Activated T-helper 2 cell treated with anti-CD3 and anti-CD28 coated beads, Interferon-gamma antibody, Interleukin-2, Interleukin-4, amounts not matched to agents 10 μg/mL and 5 μg/mL and 100 μg/mL, durations not matched to agents 14 hours and 24 hours and 36 hours (primary cell): ENCODE measurements at places on chromosomes 2 and 18.

DNA sequence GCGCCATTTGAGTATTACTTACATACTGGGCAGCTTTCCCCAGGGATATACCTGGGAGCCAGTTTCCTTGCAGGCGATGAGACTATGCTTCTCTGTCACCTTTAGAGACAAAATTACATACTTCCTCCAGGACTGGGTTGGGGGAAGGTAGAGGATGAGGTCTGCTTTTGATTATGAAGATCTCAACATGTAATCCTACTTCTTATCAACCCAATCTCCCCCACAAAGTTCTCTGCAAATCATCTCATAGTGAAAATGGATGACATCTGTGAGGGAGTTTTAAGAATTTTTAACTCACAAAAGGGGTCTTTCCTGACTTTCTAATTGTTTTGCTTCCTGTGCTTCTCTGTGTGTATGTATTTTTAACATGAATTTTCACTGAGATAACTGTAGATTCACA lies 81.9 kb downstream of the TMEM131 start:
- DNase-seq = no peak

DNA sequence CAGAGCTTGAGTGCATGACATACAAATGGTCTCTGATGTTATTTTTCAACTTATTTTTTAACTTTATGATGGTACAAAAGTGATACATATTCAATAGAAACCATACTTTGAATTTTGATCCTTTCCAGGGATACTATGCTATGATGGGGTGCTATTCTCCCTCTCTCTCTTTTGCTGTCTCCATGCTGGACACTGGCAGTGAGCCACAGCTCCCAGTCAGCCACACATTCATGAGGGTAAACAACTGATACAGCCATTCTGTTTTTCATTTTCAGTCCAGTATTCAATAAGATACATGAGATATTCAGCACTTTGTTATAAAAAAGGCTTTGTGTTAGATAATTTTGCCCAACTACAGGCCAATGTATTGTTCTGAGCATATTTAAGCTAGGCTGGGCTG lies 859.3 kb upstream of the KLHL29 start:
- DNase-seq = no peak

DNA sequence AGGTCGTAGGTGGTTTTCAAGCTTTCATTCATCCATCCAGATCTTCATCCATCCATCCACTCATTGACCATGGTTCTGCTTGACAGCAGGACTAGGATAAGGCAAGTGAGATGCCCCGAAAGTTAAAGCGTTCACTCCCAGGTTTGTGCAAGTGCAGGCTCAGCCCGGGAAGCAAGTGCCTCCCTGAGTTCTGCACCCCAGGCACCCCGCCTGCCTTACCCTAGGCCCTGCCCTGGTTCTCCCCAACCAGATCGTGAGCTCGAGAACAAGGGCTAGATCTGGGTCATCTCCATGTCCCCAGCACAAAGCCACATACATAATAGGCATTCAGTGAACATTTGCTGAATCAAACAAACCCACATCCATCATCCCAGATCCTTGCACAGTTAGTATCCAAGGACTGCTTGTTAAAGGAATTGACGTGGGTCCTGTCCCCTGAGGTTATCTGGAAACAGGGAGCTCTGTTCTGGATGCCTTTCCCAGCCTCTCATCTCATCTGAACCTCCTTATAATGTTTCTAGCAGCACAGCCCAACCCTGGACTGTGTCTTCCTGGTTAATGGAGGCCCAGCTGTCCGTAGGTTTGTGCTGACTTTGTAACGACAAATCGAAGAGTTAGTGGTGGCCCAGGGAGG lies 116.1 kb upstream of the GPC1 start:
- no peak for DNase-seq

DNA sequence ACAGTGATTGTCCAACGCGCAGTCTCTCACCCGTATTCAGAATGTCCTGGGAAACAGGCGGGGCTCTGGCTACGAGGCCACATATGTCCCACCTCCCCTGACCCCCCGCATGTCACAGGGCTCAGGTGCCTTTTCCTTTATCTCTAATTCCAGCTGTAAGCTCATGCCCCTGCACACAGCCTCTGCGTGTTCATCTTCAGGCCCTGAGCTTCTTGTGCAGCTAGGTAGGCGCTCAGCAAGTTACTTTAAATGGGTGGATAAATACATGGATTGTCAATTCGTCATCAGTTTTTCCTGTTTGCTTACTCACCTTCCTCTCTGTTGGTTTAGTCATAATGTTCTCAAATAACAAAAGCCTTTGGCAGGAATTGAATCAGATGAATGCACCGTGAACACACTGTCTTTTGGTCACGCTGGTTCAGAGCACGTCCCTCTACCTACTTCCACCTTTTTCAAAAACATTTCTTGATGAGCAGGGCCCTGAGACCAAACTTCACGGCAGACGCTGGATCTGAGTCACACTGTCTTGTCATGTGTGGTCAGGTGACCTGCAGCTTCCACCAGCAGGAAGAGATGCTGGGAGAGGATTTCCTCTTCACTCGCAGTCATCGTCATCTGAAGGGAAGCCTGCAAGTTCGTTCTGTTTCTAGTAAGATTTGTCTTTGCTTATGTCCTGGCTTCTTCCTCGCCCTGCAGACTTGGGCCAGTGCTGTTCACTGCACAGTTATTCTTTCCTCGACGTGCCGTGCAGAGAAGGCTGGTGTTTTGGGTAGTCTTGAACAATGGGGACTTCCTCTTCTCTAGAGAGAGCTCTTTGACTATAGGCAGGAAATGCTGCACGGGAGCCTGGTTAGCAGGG lies 138.1 kb downstream of the PTGR3 start:
- DNase-seq = peak; percentile 65

- DNase-seq = no peak
Measured at GRCh38 chr2:126849486-126849885, 49.2 kb upstream of the TEX51 start.

GRCh38 chr2:100814453-100814852 lies 5.5 kb upstream of the NPAS2 start:
- no peak for DNase-seq

- no peak for DNase-seq
Measured at GRCh38 chr2:112454586-112454985, 21.1 kb upstream of the RGPD8 start.

- no peak for DNase-seq
Measured at GRCh38 chr2:105487142-105488069, 88.6 kb upstream of the FHL2 start.

DNA sequence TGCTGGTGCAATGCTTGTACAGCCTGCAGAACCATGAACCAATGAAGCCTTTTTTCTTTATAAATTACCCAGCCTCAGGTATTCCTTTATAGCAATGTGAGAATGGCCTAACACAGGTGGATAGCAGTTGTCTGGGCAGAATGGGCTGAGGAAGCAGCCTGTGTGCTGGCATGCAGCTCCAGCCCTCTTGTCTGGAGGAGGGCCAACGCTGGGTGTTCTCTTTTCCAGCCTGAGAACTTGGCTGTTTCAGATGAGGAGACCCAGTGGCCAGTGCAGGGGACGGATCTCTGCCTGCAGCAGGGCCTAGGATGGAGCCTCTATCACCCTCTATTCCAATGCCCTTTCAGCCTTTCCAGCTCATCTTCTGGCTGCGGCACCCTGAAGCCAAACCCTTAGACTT lies 58.8 kb downstream of the CTIF start:
- no peak for DNase-seq

DNA sequence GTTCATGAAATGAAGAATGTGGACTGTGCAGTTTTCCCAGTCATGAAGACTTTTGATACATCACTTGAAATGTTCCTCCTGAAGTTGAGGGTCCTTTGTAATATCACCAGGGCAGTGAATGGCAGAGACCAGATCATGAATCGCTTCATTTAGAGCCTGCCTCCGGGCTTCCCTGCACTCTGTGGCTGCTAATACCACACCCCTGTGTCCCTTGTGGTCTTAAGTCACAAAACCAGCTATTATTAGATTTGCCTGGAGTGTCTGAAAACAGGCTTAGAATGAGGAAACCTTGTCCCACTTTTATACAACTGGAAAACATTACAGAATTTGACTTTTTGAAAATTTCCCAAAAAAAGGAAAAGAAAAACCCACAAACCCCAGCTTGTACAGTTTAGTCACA lies 147.9 kb downstream of the MGAT5 start:
- DNase-seq = no peak

- no peak for DNase-seq
Measured at GRCh38 chr2:144550911-144551310, 31.0 kb upstream of the ZEB2 start.

- DNase-seq = no peak
Measured at GRCh38 chr2:98713332-98714015, 17.5 kb downstream of the MGAT4A start.

GRCh38 chr18:26183395-26184112 lies 42.7 kb upstream of the TAF4B start:
- DNase-seq = no peak

DNA sequence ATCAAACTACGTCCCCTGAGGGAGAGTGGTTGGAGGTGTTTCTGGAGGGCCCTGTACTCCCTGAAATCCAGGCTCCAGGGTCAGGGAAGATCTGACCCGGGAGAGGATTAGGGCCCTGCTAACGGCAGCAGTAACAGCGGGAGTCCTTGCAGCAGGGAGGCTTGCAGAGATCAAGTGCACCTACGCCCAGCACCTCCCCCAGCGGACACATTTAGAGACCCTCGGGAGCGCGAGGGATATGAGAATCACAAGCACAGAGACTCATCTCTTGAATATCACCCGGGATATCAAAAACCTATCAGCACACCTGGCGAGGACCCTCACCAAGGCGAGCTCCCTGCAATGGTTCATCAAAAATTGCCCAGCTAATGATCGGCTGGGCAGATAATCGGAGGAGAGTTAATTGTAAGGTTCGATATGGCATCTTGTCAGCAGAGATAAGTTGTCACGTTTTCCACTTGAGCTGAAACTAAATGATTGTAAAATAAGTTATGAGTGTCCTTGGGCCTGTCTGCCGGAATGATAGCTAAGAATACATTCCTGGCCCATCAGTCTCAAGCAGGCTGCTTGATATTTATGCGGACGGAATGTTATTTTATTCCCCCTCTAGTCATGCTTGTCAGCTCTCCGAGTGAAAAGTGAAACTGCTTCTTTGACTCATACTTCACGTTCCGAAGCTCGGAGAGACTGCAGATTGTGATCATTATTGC lies 209.8 kb downstream of the GBX2 start:
- DNase-seq = no peak
